ENCODE measurements at places on chromosomes 1 and 21.

- DNase-seq = no peak
Observed at GRCh38 chr1:28244549-28245251, 8.8 kb downstream of the ATP5IF1 start.

DNA sequence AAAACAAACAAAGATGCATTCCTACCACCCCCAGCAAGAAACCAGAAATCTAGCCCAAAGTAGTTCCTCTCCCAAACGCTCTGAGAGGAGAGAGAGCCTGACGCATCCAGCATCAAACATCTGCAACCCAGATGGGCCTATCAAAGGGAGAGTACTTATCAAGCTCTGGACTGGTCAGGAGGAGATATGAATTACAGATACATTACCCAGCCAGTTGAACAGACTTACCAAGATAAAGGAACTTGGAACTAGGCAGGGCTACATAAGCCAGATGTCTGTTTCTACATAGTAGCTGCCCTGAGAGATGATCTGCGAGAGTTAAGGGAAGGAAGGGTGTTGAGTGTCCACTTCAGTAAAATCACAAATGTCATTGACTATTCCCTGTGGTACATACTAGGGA lies 138.4 kb downstream of the PAPPA2 start:
- no peak for DNase-seq

DNA sequence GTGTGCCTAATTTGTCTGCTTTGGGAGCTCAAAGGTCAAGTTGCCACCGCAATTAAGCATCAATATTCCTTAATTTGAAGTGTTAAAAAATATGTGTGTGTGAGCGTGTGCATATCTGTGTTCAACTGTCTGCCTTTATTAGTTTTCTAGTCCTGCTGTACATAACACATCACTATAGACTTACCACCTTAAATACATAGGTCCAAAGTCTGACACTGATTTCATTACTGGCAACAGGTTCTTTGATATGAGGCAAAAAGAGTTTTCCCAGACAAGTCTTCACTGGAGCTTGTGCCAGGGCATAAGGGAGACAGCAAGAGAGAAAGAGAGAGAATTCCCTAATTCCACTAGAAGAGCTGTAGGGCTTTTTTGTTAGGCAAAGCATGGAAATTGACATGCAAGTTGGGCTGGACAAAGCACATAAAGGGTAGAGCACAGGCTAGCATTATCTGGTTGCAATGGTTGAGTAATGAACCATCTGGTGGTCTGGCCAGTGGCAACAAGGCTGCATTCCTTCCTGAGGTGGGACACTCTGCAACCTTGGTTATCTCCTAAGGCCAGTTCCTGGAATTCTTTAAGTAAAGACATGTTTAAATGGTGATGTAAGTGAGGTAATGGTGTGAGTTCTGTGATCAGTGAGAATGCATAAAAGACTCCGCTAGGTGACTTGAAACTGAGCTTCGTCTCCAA lies 457.2 kb upstream of the ADAMTS5 start:
- no peak for DNase-seq

GRCh38 chr1:228354390-228355320 lies 52.0 kb downstream of the TRIM11 start:
- no peak for DNase-seq

DNA sequence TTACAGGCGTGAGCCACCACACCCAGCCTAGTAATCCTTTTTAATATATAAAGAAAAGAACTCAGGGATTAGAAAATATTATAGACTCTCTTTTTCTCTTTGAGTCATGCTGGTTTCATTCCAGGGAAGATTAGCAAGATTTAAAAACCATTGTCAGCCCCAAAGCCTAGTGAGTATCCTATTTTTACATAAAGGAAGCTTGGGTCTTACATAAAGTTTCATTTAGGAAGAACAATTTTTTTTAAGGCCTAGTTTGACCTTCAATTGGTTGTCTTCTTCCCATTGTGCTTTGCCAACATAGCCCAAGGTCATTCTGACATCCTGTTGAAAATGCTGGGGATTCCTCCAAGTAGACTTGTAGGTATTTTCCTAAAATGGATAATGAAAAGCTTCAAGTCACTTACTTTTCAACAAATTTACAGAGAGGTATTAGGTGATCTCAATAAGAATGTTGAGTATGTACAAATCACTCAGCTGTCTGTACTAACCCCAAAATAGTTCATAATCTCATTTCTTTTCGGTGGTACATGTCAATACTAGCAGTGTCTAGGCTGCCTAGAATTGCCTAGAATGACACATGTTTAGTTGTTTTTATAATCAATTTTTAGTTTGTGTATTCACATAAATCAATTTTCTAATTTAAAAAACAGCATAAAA lies 4.3 kb upstream of the KIF14 start:
- no peak for DNase-seq

DNA sequence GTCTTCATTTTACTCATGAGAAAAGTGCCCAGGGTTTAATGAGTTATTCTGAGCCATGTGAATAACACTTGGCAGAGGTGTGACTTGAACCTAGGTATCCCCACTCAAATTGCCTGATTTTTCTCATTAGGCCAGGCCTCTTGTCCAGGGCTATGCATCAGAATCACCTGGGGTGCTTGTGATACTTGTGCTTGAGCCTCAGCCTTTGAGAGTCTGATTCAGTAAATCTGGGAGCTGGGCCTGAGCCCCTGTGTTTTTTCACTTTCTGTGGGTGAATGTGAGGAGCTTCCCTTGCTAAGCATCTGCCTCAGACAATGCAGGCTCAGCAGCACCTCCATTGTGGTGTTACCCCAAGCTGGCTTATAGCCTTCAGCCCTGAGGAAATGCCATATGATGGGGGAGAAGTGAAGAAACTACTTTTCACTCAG lies 127.1 kb downstream of the S1PR1 start:
- no peak for DNase-seq

DNA sequence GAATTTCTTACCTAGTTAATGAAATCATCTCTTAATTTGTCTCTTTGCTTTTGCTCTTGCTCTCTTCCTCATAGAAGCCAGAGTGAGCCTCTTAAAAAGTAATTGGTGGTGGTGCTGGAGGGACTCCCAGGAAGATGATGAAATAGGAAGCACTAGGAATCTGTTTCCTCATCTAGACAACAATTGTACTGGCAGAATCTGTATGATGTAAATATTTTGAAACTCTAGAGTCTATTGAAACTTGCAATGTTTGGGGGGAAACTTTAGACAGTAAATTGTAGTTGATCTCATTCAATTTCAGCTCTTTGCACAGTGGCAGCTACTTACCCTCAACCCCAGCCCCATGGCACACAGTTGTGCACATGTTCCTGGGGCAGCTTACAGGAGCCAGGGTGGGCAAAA lies 10.6 kb downstream of the RGSL1 start:
- no peak for DNase-seq

DNA sequence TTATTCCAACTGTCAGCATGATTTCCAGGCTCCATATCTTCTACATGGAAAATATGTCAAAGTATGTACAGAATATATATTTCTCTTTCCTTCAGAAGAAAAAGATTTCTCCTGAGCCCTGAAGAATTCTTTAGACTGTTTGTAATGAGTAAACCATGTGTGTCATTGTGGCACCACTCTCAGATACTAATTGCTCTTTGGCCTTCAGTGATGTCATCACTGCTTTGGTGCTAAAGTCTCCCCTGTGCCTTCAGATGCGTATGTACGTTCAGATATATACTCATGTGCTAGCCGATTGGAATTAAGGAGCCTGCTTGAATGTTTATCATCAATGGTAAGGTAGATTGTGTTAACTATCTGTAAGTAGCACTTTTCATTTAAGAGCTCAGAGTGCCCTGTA lies 20.6 kb upstream of the NBL1 start:
- no peak for DNase-seq

DNA sequence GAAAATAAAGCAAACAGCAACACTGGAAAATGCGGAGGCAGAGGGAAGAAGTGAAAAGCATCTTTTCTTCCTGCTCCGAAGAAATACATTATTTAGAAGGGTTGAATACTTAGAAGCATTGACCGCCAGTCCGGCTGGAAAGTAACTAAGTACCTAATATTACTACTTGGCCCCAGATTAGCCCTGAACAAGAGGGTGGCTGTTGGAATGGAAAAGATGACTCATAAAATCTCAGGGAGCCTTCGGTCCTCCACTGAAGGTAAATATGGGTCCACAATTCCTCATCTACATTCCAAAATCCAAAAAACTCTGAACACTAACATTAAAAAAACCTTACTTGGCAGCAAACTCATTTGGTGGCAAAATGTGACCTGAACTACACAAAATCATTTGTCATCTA lies 40.1 kb downstream of the BCAR3 start:
- no peak for DNase-seq

- DNase-seq = no peak
Observed at GRCh38 chr1:33370301-33370700, 49.4 kb upstream of the A3GALT2 start.

DNA sequence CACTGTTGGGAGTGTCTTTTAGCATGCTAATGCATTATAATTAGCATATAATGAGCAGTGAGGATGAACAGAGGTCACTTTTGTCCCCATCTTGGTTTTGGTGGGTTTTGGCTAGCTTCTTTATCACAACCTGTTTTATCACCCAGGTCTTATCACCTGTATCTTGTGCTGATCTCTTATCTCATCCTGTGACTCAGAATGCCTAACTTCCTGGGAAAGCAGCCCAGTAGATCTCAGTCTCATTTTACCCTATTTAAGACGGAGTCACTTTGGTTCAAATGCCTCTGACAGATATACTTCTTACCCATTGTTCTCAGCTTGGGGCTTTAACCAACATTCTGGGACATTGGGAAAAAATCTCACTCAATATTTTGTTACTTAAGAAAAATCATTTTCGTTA lies 348.7 kb downstream of the PBX1 start:
- no peak for DNase-seq

GRCh38 chr1:56972976-56973375 lies 7.2 kb upstream of the C8B start:
- DNase-seq = no peak

DNA sequence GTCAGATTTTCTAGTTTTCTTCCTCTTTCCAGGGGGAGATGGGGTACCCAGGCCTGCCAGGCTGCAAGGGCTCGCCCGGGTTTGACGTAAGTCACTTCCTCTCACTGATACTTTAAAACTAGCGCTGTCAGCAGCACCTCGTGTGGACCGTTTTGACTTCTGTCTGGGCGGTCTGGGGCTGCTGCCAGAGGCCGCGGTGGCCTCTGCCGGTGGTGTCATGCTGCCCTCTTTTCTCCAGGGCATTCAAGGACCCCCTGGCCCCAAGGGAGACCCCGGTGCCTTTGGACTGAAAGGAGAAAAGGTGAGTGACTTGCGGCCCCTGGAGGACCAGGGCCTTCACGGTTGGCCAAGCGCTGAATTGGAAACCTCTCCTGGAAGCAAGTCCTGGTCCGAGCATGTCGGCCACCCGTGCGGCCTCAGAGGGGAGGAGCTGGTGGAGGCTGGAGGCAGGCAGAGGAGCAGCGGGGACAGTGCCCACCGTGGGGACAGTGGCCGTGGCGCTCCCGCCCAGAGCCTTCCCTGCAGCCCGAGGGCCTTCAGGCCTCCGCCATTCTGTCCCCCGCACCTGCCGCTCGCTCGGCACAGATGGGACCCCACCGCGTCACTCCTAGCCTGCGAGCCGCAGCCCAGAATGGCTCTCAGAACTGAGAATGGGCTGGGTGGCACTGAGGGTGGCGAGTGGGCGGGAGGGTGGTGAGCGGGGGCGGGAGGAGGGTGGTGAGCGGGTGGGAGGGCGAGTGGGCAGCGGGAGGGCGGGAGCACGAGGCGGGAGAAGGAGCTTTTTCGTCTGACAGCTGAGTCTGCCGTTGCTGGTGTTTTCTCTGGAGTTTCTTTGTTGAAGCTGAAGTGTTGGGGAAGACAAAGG lies 9.4 kb downstream of the COL6A1 start:
- no peak for DNase-seq

DNA sequence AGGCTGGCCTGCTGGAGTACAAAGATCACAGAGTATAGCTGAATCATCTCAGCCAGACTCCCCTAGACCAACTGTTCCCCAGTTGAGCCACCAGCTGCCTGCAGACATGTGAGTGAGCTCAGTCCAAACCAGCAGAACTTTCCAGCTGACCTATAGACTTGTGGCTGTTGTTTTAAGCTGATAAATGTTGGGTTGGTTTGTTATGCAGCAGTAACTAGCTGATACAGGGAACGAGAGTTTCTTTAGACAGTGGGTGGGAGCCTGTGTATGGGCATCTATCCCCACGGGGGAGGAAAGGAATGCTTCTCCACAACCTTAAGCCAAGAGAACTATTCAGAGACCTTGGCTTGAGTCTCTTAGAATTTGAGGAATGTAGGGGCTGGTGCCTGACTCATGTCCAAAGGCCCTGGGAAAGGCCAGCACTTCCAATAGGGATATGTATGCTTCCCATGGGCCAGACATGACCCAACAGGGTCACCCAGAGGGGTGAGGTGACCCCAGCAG lies 30.1 kb downstream of the SLC1A7 start:
- no peak for DNase-seq

GRCh38 chr1:38613996-38614395 lies 245.6 kb downstream of the RRAGC start:
- DNase-seq = no peak

DNA sequence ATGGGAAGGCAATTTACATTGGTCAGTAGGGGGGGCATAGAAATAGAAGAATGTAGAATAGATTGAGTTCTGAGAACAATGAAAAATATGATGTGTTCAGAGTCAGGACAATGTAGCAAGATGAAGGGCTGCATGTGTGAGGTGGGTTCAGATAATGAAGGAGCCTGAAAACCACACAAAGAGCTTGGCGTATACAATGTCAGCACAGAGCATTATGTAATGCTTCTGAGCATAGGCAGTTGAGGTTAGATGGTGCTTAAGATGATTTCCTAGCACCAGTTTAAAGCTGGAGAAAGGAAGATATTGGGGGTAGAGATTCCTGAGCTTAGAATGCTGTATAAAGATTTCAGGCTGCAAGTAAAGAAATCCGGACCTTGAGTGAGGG lies 202.0 kb upstream of the SNX7 start:
- DNase-seq = no peak

DNA sequence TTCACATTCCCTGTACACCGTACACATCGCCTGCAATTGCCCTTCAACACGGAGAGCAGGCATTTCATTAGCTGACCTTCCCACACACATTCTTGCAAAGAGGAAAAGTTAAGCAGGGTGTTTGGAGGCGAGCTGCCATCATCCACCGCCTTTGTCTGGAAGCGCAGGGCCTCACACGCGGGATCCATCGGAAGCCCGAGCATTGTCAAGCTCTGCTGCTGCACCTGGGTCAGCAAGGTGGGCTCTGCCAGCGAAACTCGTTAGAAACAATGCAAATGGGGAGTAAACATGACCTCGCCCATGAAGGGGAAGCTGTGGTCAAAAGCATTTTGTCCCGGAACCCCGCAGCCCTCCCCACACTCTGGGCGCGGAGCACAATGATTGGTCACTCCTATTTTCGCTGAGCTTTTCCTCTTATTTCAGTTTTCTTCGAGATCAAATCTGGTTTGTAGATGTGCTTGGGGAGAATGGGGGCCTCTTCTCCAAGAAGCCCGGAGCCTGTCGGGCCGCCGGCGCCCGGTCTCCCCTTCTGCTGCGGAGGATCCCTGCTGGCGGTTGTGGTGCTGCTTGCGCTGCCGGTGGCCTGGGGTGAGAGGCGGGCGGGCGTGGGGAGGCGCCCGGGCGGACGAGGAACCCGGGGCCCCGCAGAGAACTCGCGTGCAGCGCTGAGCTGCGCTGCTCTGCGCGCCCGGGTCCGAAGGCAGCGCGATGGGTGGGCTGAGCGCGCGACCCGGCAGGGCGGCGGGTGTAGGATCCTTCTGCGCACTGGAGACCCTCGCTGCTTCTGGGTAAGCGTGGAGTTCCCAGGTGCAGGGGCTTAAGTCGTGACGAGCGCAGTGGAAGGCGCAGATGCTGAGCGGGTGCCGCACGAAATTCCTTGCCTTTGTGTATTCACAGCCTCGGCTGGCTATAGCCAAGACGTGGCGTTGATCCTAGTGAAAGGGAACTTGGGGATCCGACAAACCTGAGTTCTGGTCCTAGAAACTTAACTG lies at the start of gene CR1:
TSS of gene CR1 (plus strand) at position 357 of the 992 bp plus-strand sequence. CDS start at position 468, 111 bp downstream.
- DNase-seq = no peak
